ENCODE measurements at places on chromosomes 4 and X.

DNA sequence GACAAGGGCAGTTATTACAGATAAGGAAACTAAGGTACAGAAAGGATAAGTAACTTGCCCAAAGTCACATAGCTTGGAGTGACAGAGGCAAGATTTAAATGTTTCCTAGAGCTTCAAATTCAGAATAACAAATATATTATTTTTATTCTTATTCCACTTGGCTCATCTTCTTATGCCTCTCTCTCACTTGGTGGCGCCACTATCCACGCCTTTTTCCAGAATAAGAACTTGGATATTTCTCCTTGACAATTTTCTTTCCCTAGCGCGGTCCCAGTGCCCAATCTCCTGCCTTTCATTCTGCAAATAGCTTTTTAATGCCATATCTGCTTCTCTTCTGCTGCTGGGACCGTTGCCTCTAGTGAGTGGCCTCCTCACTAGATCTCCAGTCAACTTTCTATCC lies 78.5 kb downstream of the MSN start:
- DNase-seq, result no peak

- DNase-seq, result no peak
Observed at GRCh38 chr4:14345356-14345775, 656.9 kb upstream of the CPEB2 start.

DNA sequence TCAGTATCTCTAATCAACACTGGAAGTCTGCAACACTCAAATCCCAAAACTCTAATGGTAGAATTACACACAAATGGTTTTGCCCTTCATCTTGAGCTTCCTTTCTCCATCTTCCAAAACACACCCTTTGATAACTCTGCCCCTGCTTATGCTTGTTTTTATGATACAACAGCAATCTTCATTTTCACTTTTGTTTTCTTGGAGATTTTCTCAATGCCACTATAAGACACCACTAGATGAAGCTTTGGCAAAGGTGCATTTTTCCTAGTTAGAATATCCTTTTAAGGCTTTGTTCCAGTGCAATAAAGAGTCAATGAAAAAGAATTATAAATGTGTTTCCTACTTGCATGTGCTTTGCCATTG lies 472.4 kb upstream of the NWD2 start:
- no peak for DNase-seq

DNA sequence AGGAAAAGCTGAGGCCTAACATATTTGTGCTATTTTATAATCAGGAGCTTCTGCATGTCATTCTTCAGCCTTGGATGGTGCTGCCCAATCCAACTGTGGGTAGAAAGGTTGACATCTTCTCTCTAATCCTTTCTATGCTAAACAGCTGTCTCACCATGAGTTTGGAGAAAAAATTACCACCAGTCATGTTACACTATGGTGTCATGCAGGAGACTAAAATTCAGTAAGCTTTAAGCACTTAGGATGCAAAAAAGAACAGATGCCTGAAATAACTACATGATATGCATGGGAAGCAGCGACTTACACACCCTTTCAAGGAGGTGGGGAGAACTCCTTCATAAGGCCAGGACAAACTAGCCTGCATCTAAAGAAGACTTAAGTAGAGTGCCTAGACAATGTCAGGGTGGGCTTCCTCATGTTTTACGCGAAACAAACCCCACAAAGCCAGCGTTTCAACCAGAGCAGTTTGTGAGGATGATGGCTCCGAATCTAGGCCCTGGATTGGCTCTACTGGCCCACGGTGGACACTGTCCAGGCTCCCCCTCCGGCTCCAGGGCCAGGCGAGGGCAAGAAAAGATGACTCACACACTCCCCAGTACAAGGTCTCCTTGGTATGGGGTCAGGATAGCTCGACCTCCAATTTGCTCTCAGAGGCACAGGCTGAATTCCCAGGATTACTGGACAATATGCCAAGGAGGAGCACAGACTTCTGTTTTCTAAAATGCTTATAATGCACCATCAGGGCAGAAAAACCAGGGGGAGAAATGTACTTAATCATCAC lies 45.1 kb downstream of the STX18 start:
- DNase-seq, result no peak

DNA sequence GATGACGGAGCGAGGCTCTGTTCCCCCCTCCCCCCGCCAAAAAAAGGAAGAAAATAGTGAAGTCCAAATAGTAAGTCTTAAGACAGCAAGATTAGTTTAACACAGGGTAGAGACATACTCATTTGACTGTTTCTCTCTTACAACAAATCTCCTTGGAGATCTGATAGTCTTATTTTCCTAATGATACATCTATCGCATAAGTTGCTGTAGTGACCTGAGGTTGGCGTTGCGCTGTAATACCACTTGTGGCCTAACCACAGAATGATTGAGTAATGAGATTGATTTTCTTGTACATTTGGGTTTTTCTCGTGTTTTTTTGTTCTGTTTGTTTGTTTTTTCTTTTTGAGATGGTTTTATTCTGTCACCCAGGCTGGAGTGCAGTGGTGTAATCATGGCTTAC lies 27.2 kb downstream of the OCIAD1 start:
- no peak for DNase-seq

Data from CD4-positive, alpha-beta T cell treated with Interferon alpha-2 for 1 hour (primary cell).